ENCODE measurements at places on chromosomes 16 and 17.

DNA sequence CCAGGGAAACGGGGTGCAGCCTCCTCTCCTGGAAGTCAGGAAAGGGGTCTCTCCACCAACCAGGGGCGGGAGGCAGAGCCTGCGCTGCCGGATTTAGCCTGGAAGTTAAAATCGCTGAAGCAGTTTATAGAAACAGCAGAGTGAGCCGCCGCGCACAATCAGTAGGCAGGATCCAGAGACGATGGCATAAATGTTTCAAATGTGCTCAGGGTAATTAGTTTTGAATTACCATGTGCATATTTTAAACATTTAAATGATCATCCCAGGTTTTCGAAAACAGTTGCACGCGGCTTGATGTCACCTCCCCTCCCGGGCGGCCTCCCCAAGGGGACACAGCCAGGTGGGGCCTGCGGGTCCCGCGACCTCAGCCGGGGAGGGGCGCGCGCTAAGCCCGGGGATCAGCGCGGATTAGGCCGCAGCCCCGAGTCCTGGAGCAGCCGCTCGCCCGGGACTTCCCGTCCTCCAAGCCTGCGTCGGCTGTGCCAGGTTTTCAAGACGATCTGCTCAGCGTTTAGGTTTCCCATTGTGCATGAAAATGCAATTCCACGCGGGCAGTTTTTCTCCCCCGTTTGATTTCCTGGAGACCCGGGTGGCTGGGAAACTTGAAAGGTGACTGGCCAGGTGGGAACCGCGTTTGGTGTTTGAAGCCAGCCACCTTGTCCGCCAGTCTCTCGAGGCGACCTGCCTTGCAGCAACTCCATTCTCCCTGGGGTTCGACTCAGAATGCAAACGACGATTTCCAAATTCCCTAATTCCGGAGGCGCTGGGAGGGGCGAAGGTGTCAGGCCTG lies 78.3 kb downstream of the RPA1 start:
- H3K27me3 ChIP-seq: peaks cover 21% of the 10 kb centered on the region
- H3K4me1 ChIP-seq: peaks cover 12% of the 10 kb centered on the region
- no peak overlapping the region for H3K4me3 ChIP-seq
- no peaks in the 10 kb centered on the region for H3K36me3 ChIP-seq
- DNase-seq: peak; percentile 13

DNA sequence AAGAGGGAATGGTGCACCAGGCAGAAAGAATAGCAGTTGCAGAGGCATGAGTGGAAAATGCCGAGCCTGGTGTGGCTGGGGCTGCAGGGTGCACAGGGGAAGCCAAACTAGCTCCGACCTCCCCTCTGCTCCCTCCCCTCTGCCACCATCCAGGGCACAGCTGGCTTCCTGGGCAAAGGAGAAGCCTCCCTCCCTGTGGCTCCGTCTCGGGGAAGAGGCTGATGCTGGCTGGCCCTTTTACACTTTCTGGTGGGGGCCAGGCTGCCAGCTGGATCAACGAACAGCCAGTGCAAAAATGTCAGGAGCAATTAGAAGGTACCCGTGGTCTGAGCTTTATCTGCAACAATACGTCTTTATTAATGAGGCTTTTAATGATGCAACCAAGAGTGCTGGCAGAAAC lies 37.1 kb upstream of the KCNJ12 start:
- no peaks in the 10 kb centered on the region for H3K27me3 ChIP-seq
- H3K27ac ChIP-seq: no peak overlapping the region
- no peaks in the 10 kb centered on the region for H3K4me1 ChIP-seq
- no peak for DNase-seq
- no peak overlapping the region for H3K4me3 ChIP-seq

DNA sequence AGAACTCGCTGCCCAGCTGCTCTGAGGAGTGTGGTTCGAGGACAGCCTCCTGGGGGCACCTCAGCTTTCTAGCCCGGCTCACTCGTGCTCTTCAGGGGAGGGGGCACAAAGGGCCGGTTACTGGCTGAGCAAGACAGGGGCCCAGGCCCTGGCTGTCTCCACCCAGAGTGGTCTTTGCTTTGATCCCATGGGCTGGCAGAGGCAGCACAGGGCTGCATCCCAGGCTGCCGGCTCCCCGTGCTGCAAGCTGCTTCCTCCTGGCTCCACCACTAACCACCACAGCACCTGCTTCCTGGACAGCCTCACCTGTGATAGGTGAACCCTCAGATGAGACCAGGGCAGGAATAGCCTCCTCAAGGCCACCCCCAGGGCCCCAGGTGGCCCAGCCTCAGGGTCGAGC lies 6.8 kb downstream of the SPPL2C start:
- peaks cover 3% of the 10 kb centered on the region for H3K27me3 ChIP-seq
- no peak for DNase-seq
- no peak overlapping the region for H3K4me3 ChIP-seq
- no peaks in the 10 kb centered on the region for H3K4me1 ChIP-seq
- no peaks in the 10 kb centered on the region for H3K36me3 ChIP-seq
- no peak overlapping the region for H3K27ac ChIP-seq

DNA sequence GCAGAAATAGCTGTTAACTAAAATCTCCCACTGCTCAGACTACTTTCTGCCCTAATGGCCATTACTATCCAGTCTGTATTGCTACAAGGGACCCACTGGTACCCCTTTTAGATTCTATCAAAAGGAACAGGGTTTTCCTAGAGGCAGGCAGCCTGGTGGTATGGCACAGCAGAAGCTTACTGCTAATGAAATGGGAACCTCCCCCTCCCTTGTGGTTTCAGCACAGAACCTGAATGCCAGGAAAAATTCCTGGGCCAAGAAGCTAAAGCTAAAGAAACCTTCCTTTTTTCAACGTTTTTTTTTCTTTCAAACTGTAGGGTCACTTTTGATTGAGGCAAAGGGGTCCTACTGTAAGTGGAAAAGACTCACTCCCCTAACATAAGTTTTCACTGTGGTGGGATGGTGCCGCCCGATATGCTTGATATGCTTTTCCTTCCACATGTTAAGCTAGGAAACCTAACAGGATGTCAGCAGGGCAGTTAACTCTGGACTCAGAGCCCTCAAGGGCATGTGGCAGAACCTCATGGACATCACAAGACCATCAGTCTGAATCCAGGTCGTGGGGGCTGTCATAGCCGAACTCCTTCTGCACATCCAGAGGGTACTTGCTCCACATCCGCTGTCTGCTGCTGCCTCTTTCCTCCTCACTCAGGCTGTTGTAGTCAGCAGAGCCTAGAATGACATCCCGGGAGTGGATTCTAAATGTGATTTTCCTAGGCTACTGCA lies 9.8 kb downstream of the SLC7A6OS start:
- peaks cover 91% of the 10 kb centered on the region for H3K36me3 ChIP-seq
- H3K4me3 ChIP-seq: no peak overlapping the region
- H3K4me1 ChIP-seq: no peaks in the 10 kb centered on the region
- H3K27me3 ChIP-seq: no peaks in the 10 kb centered on the region
- no peak overlapping the region for H3K27ac ChIP-seq

DNA sequence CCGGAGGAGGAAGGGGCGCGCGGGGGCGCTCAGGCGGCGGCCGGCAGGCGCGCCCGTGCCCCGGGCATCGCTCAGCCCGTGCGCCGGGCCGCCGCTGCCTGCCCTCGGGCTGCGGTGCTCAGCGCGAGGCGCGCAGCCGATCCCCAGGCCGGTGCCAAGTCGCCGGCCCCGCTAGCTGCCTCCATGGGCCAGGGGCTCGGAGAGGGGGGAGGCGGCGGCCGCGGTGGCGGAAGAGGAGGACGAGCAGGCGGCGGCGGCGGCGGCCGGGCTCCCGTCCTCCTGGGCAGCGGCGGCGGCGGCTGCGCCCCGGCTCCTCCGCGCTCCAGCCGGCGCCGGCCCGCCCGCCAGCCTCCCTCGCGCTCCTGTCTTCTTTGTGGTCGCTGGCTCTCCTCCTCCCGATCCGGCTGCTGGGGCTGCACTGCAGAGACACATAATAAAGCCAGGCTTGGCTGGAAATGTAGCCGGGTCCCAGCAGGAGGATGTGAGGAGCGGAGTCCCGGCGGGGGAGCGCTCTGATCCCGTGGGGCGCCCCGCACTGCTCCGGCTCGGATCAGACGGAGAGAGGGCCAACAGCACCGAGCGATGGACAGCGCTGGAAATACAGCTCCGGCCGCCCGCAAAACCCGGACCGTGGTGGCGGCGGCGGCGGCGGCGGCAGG lies 889 bp upstream of the ZNF423 start:
- peaks cover 14% of the 10 kb centered on the region for H3K27me3 ChIP-seq
- H3K4me3 ChIP-seq: no peak overlapping the region
- no peaks in the 10 kb centered on the region for H3K36me3 ChIP-seq
- no peak for DNase-seq

GRCh38 chr17:59786213-59786535 lies 78.7 kb downstream of the VMP1 start:
- no peaks in the 10 kb centered on the region for H3K27me3 ChIP-seq
- H3K36me3 ChIP-seq: no peaks in the 10 kb centered on the region
- peaks cover 71% of the 10 kb centered on the region for H3K4me1 ChIP-seq
- peak overlapping the region; percentile 92 for H3K4me3 ChIP-seq

GRCh38 chr16:62652441-62653120 lies 616.3 kb upstream of the CDH8 start:
- no peaks in the 10 kb centered on the region for H3K27me3 ChIP-seq
- no peak overlapping the region for H3K27ac ChIP-seq
- H3K36me3 ChIP-seq: no peaks in the 10 kb centered on the region
- no peak for DNase-seq
- no peak overlapping the region for H3K4me3 ChIP-seq

- DNase-seq: no peak
- no peaks in the 10 kb centered on the region for H3K4me1 ChIP-seq
- no peaks in the 10 kb centered on the region for H3K36me3 ChIP-seq
- H3K27me3 ChIP-seq: no peaks in the 10 kb centered on the region
Measured at GRCh38 chr16:6309271-6309670, 1023.4 kb upstream of the RBFOX1 start.

DNA sequence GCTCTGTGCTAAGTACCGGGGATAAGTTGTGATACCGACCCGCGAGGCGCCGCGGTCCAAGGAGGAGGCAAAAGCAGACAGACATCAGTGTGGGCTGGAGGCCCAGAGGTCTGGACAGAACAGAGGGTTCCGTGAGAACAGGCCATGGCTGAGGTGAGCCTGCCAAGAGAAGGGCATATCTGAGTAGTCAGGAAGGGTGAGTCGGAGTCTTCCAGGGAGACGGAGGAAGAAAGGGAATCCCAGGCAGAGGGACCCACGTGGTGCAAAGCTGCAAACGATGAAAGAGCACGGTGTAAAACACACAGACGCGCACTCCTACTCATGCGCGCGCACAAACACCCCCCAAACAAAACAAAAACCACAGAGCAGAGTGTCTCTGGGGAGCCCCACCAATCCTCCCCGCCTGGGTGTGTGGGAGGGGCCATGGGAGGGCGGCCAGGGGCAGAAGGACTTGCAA lies 18.1 kb downstream of the RHBDL3 start:
- no peak overlapping the region for H3K4me3 ChIP-seq
- no peak overlapping the region for H3K27ac ChIP-seq
- no peaks in the 10 kb centered on the region for H3K36me3 ChIP-seq

DNA sequence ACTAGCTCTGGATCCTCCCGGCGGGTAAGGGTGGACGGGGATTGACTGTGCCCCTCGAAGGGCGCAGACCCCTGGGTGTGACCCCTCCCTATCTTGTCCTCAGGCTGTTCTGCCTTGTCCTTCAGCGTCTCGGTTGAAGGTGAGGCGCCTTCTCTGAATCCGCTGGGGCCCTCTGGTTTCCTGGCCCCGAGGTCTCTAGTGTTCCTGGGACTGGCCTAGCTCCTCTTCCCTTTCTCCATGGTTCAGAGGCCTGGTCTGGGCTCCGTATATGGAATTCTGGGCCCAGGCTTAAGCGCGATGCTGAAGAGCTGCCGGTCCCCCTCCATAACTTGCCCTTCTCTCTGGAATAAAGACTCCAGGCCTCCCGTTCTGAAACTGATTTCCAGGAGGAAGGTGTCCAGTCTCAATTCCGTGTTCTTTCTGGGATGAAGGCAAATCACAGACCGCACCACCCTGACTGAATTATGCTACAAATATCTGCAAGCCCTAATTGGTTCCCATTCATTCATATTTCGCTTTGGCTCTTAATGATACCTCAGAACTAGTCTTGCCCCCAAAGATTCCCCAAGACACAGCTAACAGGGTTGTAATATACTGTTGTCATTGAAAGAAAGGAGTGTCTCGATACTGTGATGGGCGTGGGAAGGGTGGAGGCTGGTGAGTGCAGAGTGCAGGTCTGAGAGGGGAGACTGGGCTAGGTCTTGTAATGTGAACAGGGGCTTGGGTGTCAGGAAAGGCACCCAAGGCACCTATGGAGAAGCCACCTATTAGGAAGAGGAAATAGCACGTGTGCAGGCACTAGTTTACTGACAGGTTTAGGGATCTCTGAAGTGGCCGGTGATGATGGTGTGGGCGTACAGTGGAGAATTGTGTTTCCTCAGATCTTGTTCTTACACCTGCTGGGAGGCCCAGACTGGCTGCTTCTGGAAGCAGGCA lies 851 bp downstream of the EDC4 start:
- no peak for DNase-seq
- H3K4me1 ChIP-seq: peaks cover 36% of the 10 kb centered on the region
- H3K27me3 ChIP-seq: no peaks in the 10 kb centered on the region
- H3K27ac ChIP-seq: peak overlapping the region; percentile 82
- peaks cover 38% of the 10 kb centered on the region for H3K36me3 ChIP-seq

DNA sequence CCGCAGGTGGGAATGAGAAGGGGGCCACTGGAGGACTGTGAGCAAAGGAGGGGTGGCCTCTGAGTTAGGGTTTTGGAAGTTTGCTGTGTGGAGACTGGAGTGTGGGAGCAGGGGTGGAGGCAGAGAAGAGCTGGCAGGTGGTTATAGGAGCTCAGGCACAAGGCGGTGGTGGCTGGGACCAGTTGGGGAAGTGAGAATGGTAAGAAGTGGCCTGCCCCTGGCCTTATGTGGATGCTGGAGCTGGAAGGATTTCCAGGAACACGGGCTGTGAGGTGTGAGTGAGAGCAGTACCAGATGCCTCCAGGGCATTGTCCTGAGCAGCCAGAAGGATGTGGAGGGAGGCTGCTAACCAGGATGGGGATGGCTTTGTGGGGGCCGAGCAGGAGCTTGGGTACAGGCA lies 277.2 kb downstream of the SNX29 start:
- no peaks in the 10 kb centered on the region for H3K36me3 ChIP-seq
- H3K4me1 ChIP-seq: no peaks in the 10 kb centered on the region
- no peaks in the 10 kb centered on the region for H3K27me3 ChIP-seq

GRCh38 chr17:17015230-17015629 lies 27.0 kb upstream of the MPRIP start:
- H3K27ac ChIP-seq: no peak overlapping the region
- no peak for DNase-seq
- no peaks in the 10 kb centered on the region for H3K27me3 ChIP-seq

DNA sequence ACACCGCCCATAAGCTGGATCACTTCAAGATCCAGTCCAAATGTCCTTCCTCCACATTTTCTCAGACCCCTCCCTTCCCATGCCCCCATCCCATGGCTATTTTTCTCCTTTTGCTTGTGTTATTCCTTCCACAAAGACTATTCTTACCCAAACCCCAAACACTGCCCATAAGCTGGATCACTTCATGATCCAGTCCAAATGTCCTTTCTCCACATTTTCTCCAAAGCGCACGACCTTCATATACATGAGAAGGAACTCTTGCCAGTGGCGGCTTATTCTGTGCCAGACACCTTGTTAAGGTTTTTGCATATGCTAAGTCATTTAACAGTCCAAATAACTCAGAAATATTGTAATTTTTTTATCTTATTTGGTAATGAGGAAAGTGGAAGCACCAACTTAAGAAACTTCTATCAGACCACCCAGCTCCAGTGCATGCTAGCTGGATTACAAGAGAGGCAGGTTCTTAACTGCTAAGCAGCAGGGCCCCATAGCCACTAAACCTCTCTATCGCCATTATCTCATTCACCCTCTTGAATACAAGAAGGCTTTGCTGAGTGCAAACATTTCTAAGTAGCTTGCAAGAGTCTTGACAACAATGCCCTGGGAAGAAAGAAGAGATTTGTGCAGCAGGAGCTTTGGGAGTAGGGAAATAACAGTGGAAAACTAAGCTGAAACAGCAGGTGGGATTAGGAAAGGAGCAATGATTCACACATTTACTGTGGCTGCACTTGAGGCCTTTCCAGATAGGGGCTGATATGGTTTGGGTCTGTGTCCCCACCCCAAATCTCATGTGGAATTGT lies 428.2 kb upstream of the MAF start:
- H3K27me3 ChIP-seq: no peaks in the 10 kb centered on the region
- DNase-seq: no peak
- H3K36me3 ChIP-seq: no peaks in the 10 kb centered on the region
- H3K4me1 ChIP-seq: peaks cover 5% of the 10 kb centered on the region
- H3K4me3 ChIP-seq: no peak overlapping the region

Measured in CD4-positive, CD25-positive, alpha-beta regulatory T cell (primary cell).